ENCODE measurements at places on chromosomes 12 and 14. TPM values are rescaled to one million over a fixed set of nuclear protein-coding genes. Genes with fewer than 3 reads are reported as not detected.

Gene TIMELESS
- 6.9 TPM for total RNA-seq

Gene SDSL
- 15.2 TPM for total RNA-seq

Gene ENDOU
- not detected for total RNA-seq

Gene RNASE8
- total RNA-seq = not detected

Gene LRRC43
- not detected for total RNA-seq

Gene ANO4
- not detected for total RNA-seq

Gene RD3L
- not detected for total RNA-seq

Gene SYT10
- not detected for total RNA-seq

Gene OR10G2
- total RNA-seq = not detected

Gene RAPGEF3
- 23.4 TPM for total RNA-seq

Gene KITLG
- total RNA-seq = 4.9 TPM

Gene RNF10
- total RNA-seq = 124 TPM

Gene IRF9
- total RNA-seq = 12.5 TPM

Gene TBX3
- total RNA-seq = 4.2 TPM

Gene MYH6
- 0.26 TPM for total RNA-seq

Gene HOXC9
- not detected for total RNA-seq

Gene KRT80
- 11.9 TPM for total RNA-seq

Gene SYCP3
- total RNA-seq = 0.26 TPM

Gene GLIPR1L2
- total RNA-seq = not detected

Gene TAS2R30
- total RNA-seq = 9.2 TPM

Gene CMKLR1
- 5.7 TPM for total RNA-seq

Gene CDKL1
- 7.3 TPM for total RNA-seq

Gene RNASE1
- 316 TPM for total RNA-seq

Gene SH2B3
- total RNA-seq = 23.1 TPM

Gene PRH1
- 106 TPM for total RNA-seq

Gene TSHR
- total RNA-seq = not detected

Gene WIF1
- total RNA-seq = 0.78 TPM

Gene CSRP2
- total RNA-seq = 4.3 TPM

Gene FGF6
- not detected for total RNA-seq

Gene ADGRD1
- 4.4 TPM for total RNA-seq

All from body of pancreas (tissue), 4 donors.